Activated T-helper 1 cell treated with Interleukin-2 at 50 U/mL for 16 hours (primary cell): ENCODE measurements at places on chromosomes 5 and 9.

- no peak for DNase-seq
Observed at GRCh38 chr9:2260417-2261306, 245.5 kb downstream of the SMARCA2 start.

DNA sequence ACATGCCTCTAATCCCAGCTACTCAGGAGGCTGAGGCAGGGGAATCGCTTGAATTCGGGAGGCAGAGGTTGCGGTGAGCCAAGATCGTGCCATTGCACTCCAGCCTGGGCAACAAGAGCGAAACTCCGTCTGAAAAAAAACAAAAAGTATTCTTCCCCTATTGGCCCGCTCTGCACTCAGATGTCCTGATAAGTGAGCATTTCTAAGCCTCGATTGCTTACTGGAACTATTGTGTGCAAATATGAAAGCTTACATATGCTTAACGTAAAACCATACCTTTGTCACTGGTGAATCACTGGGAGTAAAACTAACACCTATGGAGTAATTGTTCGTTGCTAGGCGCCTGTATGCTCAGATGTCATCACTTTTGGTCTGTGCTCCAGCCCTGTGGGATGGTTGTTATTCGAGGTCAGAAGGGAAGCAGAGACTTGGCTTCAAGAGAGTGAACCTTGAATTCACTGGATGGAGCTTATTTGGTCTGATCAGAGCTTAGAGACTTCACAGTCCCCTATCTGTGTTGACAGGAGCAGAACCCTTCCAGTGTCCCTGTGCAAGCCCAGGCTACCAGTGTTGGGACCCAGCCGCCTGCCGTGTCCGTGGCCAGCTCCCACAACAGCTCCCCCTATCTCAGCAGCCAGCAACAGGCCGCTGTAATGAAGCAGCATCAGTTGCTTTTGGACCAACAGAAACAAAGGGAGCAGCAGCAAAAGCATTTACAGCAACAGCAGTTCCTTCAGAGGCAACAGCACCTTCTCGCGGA lies 25.3 kb upstream of the LTC4S start:
- no peak for DNase-seq

DNA sequence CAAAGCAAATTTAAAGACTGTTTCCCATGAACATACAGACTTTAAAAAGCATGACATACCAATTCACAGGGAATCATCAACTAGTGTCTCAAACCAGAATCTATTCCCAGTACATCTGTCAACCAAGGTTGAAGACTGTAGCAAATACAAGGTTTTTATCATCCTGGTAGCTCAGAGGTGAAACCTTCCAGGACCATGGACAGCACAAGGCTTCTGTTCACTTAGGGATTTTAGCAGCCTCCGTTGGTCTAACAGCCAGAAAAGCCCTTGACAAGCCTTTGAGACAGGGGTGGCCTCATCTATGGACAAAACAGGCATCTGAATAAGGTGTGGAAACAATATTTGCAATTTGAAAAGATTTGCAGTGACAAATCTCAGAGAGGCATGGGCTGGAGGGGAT lies 119.0 kb downstream of the TRIM32 start:
- no peak for DNase-seq

- no peak for DNase-seq
Observed at GRCh38 chr9:2859776-2860379, 16.0 kb upstream of the PUM3 start.

DNA sequence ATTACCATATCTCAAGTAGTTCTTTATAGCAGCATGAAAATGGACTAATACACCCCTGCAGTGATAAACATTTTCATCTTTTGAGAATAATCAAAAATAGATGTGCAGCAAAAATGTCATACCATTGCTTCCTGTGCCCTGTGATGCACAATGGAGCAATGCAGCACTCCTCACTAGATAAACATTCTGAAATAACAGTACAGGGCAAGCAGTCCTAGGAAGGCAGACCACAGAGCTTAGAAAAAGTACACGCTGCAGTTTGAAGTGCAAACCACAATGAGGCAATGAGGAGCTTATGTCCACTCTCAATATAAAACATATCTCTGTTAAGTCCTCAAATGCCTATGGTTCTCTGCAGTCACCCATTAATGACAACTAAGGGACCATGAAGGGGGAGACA lies 367.6 kb downstream of the PDE4D start:
- DNase-seq = no peak

DNA sequence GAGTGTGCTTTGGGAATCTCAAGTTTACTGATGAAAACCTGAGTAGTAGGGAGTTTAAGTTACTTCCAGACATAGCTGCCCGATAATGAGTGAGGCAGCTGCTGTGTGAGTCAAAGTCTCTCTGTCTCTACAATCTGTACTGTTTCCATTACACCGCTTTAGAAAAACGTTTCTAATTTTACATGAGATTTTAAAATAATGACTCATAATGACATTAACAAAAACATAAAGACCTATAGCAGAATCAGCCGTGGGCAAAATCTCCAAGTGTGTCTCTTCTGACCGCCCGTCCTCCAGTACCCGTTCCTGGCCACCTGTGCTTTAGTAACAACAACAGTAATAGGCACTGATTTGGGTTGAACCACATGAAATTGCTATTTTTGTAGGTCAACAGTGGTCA lies 69.6 kb upstream of the PRRC1 start:
- DNase-seq = no peak

DNA sequence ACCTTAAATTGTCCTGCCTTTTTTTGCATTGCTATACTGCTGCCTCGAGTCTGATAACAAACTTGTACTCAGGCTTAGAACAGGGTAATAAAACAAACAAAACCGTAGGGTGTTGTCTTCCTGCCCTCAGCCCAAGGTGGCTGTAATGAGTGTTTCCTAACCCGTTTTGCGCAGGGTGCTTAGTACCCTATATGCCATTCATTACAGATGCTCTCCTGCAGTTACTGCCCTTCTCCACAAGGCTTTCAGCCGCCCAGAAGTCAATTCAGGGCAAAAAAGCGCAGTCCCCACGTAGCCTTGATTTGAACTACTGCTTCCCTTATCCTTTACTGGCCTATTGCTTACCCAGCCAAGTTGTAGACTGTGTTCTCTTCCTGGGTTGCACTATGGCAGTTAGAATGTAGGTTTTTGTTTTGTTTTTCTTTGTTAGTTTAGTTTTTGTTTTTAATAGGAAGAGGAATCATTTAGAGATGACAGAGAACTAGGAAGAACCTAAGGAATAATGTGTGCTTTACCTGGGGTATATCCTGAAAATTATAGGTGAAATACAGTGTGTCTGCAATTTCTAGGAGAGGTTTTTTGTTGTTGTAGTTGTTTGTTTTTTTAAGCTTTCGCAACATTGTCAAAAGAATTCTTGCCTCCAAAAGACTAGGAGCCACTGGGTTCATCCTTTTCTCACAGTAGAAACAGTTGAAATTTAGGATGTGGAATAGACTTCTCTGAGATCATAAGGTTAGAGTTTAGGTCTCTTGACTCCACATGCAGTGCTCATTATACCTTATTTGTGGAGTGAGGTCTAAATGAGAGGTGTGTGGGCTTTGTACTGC lies 1.3 kb downstream of the HMGXB3 start:
- DNase-seq = peak; percentile 38

DNA sequence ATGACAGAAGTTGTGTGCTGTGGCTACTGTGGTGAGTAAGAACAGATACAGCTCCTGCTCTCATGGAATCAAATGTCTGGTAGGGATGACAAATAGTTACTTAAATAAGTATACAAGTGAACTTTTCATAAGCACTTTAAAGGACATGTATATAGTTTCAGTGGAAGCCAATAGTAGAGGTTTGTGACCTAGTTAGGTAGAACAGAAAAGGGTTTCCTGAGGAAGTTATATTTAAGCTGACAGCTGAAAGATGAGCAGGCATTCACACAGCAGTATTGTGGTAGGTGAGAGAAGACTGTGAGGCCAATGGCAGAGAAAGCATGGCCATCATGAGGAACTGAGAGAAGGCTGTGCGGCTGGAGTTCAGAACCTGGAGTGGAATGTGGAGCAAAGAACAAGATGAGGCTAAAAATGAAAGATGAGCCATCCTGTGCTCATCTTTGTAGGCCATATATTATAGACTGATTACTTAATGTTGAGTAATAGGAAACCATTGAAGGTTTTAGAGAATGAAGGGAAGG lies 15.4 kb downstream of the FAM174A start:
- DNase-seq = no peak

- no peak for DNase-seq
Observed at GRCh38 chr5:16585041-16585667, 31.6 kb downstream of the RETREG1 start.

GRCh38 chr9:114385397-114386181 lies 2.2 kb downstream of the AKNA start:
- peak; percentile 81 for DNase-seq

DNA sequence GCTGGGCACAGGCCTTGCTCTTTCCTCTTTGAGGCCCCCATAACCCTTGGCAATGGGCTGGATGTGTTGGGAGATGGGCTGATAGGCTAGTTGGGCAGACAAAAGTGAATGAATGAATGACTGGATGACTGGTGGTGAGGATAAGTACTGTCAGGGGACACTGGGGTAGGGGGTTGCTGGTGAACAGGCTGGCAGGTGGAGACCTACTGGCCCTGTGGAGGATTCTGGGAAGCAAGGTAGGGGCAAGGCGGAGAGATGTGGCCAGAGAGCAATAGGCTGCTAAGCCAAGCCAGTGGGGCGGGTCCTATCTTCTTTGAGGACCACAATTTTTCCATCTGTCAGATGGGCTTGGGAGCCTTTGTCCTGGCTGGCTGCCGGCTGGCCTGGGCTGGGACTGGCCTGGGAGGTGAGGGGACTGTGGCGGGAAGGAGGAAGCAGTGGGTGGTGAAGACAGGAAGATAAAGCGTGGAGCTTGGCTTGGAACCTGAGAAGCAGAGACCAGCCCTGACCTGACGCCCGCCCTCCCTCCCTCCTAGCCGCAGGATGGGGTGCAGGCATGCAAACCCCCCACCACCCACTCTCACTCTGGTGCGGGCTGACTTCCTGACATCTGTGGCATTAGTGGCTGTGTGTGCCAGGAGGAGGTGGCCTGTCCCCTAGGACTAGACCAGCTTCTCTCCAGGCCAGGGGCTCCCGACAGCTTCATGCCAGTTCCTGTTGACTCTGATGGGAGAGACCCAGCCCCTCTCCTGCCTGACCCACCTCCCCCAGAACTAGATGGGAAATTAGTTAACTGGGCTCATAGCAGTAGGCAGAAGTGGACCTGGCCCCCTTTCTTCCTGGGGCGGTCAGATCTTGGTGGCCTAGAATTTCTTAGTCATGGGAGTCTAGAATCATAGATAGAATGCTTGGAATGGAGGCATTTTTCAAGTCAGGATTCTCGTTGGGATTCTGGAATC lies 9.5 kb downstream of the CXXC5 start:
- DNase-seq = no peak

DNA sequence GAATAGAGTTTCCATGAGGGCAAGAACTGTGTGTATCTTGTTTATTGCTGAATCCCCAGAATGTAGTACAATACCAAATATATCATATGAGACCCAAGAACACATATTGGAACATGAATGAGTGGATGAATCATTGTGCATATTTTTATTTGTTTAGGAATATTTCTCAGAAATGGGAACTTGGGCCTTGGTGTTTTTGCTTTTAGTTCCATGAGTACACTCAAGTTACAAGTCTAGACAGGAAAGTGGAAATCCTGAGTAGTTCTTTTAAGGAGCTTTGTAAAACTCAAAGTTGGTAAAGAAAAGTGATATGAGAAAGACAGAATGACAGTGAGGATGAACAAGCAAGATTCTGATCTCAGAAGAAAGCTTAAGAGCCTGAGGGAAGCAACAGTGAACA lies 647.0 kb downstream of the EFNA5 start:
- DNase-seq = no peak

GRCh38 chr5:39648085-39648847 lies 223.5 kb upstream of the DAB2 start:
- no peak for DNase-seq

DNA sequence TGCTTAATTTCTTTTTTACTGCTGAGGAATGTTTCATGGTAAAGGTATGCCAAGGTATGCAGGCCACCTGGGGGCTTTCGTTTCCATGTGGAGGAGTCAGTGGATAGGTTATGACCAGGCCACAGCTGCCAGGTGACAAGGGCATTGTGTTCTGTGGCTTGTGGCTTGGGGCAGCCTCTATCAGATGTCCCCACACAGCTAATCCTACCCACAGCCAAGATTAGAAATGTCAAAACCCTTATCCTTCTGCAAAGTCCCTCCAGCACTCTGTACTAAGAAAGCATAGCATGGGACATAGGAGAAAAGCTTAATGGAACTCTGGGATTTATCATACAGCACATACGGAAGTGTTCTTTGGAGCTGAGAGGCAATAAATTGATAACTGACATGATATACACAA lies 171.2 kb upstream of the S1PR3 start:
- no peak for DNase-seq
